ENCODE measurements at places on chromosomes 6 and 20.

GRCh38 chr6:52535711-52536423 is 41.0 kb downstream of the TRAM2 start:
- DNase-seq, result no peak

DNA sequence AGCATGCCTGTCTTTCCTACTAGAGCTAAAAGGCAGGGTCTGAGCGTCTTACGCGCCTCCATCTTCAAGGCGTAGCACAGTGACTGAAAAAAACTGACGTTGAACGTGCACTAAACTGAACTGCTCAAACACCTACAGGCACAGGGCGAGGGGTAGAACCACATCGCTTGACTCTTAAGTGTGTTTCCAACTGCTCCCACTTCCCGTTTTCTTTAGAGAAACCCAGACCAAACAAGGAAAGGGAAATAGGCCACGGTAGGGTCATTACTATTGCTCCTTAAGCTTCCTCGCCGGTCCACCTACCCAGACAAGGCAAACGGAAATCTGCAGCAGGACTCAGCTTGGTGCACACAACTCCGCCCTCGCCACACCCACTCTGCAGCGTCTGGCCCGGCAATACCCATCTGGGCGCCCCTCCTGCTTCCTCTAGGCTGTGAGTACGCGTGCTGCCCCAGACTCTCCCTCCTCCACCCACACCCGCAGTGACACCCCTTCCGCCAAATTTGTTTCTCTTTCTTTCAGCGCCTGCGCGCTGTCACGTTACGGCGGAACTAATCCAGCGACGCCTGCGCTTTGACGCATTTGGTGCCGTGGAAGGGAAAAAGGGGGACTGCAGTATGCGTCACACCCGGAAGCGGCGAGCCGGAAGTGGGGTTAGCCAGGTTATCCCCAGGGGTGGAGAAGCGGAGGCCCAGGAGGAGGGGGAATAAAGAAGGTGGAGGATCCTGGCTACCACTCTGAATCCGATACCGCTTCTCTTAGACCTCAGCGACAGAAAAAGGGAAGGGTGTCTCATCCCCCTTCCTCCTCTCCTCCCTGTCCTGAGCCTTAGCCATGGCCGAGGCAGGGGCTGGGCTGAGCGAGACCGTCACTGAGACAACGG is at the start of gene PPP1R11:
TSS of gene PPP1R11 (plus strand) at position 622 of the 883 bp plus-strand sequence. CDS start at position 835, 213 bp downstream.
- peak; percentile 99 for DNase-seq

GRCh38 chr6:48136856-48137255 is 25.9 kb upstream of the PTCHD4 start:
- peak; percentile 67 for DNase-seq

- DNase-seq, result no peak
These were observed 4.8 kb upstream of the ZNFX1 start for GRCh38 chr20:49282584-49283171.
